ENCODE measurements at places on chromosomes 3 and 15.
A peak's percentile ranks its signal among the peaks of the same experiment; 100 is the strongest.

DNA sequence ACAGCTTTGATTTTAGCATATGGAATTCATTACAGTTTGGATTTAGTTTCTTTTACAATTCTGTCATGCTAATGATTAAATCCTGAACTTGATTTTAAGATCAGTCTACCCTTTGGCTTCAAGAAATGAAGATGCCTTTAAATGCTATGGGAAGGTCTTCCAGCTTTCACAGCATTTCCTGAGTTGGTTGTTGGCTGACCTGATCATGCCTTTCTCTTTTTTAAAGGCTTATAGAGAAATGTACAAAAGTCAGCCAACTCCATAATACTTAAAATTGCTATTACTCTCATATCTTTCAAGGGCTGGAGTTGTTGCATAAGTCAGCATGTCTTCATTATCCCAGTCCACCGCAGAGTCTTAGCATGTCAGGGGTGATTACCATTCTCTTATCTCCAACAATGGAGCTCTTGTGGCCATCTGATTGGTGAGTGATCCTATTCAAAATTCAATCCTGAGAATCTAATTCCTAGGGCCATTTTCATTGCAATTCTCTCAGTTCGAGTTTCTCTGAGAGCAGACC is 123.8 kb downstream of the GMNC start:
- no peak for DNase-seq

GRCh38 chr3:43892526-43892925 is 201.8 kb downstream of the ABHD5 start:
- DNase-seq = no peak

- DNase-seq = no peak
These were observed 29.8 kb upstream of the MUC20 start for GRCh38 chr3:195690951-195691350.

- DNase-seq = no peak
These were observed 31.8 kb upstream of the HES1 start for GRCh38 chr3:194103983-194104751.

GRCh38 chr3:108823227-108823626 is 641 bp downstream of the TRAT1 start:
- DNase-seq = no peak

DNA sequence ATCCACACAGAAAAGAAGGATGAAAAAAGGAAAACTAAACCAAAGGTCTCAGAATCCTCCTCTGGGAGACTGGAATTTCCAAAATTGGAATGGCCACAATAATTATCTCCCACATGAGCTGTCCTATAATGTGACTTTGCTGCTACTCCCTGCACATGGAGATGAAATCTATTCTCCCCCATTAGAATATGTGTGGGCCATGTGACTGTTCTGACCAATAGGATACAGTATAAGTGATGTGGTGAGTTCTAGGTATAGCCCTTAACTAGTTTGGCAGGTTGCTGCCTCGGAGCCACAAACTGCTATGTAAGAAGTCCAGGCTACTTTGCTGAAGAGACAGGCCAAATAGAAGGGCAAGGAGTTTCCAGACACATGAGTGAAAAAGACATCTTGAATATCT is 5.2 kb downstream of the TRIM59 start:
- no peak for DNase-seq

- DNase-seq = no peak
These were observed 22.8 kb upstream of the P2RY1 start for GRCh38 chr3:152811974-152812760.

DNA sequence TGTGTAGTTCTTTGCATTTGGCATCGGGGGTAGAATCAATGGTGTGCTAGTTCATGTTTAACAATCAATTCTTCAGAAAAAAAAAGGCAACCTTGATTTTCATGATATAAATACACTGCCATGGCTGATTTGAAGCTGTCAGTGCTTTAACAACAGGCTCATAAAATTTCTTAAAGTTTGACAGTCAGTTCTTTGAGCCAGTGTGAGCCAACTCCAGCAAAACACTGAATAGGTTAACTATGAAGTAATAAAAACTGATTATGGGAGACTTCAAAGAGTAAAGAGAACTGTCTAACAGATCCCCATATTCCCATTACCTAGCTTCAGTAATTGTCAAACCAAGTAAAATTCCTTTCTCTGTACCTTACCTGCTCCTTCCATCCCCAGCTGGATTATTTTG is 241.7 kb upstream of the SUCLG2 start:
- no peak for DNase-seq

GRCh38 chr15:51678096-51678495 is 3.2 kb upstream of the SCG3 start:
- DNase-seq = no peak

DNA sequence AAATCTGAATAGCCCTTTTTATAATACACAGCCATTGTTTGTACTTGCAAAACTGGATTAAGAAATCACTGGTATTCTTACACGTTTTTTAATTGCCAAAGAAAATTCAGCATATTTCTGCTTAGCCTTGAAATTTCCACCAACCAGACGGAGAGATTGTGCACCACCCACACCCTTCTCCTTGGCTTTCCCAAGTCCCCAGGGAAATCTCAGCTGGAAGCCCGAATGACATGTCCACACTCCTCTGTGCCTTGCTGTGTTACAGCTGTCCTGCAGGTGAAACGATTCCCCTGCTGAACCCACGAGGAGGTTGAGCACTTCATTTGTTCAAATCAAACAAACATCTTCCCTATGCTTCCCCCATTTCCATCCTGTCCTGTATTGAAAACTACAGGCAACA is 49.6 kb upstream of the PPARG start:
- no peak for DNase-seq

GRCh38 chr3:78256123-78256522 is 1216.2 kb downstream of the ROBO2 start:
- no peak for DNase-seq

DNA sequence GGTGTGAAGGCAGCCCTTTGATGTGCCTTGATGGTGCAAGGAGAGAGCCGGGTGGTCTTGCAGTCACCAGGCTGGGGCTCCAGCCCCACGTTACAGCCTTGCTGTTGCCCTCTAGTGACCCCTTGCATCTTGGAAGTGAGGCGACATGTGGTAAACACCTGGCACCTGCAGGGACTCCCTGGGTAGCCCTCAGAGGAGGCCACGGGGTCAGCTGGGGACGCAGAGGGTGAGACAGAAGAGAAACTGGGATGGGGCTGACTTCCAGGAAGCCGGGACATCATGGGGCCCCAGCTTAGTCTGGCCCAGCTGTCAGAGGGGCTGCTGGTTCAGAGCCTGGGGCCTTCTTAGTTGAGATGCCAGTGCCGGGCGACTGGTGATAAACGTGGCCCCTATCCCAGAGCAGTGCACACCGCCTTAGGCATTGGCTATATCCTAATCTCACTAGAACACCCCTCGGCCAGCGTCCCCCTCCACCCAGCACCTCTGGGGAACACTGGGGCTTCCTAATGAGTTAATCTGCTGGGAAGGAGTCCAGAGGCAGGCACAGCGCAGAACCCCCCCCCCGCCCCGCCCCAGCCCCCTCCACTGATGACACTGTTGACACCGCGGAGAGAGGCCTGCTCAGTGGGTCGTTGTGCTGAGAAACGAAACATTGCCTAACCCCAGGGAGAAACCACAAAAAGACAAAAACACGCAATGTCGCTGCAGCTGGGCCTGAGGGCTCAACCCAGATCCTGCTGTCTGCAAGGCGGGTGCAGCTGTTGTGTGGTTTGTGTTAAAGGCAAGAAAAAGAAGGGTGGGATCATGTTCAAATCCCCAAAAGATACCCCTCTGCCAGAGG is 60.5 kb upstream of the KLF13 start:
- DNase-seq = peak; percentile 25

- no peak for DNase-seq
These were observed 28.5 kb downstream of the PLSCR4 start for GRCh38 chr3:146222204-146223046.

DNA sequence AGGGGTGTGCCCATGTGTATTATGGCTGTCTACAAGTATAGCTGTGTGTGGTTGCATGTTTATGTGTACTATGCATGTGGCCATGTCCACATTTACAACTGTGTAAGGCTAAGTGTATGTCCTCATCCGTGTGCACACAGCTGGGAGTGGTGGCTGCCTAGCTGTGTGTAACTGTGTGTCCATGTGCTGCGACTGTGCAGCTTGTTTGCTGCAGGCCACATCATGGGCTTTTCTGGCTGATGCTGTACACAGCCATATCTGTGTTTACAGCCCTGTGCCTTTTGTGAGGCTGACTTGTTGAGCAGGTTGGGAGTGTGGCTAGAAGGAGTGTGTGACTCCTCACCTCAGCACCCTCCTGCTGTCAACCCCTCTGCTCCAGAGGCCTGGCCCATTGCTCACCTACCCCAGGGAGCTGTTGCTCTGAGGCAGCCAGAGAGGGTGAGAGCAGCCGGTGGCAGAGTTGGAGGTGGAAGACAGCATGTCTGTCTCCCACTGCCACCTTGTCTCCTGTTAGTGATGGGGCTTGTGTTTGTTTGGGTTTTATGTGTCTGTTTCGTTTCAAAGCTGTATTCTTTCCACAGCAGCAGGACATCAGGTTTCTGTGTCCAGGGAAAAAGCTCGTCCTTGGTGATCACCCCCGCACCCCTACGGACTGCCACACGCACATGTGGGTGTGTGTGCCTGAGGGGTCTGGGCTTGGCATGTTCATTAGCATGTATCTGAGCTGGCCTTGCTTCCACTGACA is 1.4 kb upstream of the GRM2 start:
- DNase-seq = no peak
